ENCODE measurements at places on chromosomes 6 and 20. TPM values are rescaled to one million over a fixed set of nuclear protein-coding genes. Genes with fewer than 3 reads are reported as not detected.

- H3K36me3 ChIP-seq: no peaks in the 10 kb centered on the region
- no peaks in the 10 kb centered on the region for H3K27me3 ChIP-seq
- no peak overlapping the region for H3K4me3 ChIP-seq
- no peak for DNase-seq
These were observed 531.9 kb upstream of the MAN1A1 start for GRCh38 chr6:119881416-119881815.

GRCh38 chr6:23457321-23457720 lies 668.7 kb upstream of the NRSN1 start:
- H3K27me3 ChIP-seq: no peaks in the 10 kb centered on the region
- no peaks in the 10 kb centered on the region for H3K4me1 ChIP-seq
- H3K36me3 ChIP-seq: no peaks in the 10 kb centered on the region
- DNase-seq: no peak

DNA sequence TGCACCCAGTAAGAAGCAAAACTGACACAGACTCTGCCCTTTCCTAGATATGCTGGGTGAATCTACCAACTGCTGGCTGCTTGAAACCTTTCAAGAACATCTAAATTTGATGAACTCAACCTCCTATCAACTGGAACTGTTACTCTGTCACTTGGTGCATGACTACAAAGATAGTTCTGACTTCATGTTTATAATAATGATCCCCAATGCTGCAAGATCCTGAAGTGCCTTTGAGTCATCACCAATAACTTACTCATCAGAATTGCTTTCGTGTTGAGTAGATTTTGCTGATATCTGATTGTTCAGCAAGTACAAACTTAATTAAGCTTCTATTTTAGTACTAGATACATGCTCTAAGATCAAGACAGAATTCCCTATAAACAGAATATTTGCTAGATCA lies 100.2 kb upstream of the ARMC2 start:
- no peak overlapping the region for H3K4me3 ChIP-seq
- no peak overlapping the region for H3K27ac ChIP-seq
- no peaks in the 10 kb centered on the region for H3K27me3 ChIP-seq
- H3K4me1 ChIP-seq: no peaks in the 10 kb centered on the region

GRCh38 chr20:14828459-14828858 lies 491.0 kb upstream of the FLRT3 start:
- no peak overlapping the region for H3K27ac ChIP-seq
- no peaks in the 10 kb centered on the region for H3K36me3 ChIP-seq
- no peaks in the 10 kb centered on the region for H3K4me1 ChIP-seq
- DNase-seq: no peak
- no peak overlapping the region for H3K4me3 ChIP-seq

GRCh38 chr6:53086302-53086701 lies 21.1 kb downstream of the FBXO9 start:
- no peak overlapping the region for H3K4me3 ChIP-seq
- no peaks in the 10 kb centered on the region for H3K4me1 ChIP-seq
- no peaks in the 10 kb centered on the region for H3K27me3 ChIP-seq
- no peak overlapping the region for H3K27ac ChIP-seq

GRCh38 chr6:105994118-105994590 lies 92.0 kb upstream of the PRDM1 start:
- peak overlapping the region; percentile 45 for H3K4me3 ChIP-seq
- DNase-seq: peak; percentile 13
- H3K4me1 ChIP-seq: no peaks in the 10 kb centered on the region

DNA sequence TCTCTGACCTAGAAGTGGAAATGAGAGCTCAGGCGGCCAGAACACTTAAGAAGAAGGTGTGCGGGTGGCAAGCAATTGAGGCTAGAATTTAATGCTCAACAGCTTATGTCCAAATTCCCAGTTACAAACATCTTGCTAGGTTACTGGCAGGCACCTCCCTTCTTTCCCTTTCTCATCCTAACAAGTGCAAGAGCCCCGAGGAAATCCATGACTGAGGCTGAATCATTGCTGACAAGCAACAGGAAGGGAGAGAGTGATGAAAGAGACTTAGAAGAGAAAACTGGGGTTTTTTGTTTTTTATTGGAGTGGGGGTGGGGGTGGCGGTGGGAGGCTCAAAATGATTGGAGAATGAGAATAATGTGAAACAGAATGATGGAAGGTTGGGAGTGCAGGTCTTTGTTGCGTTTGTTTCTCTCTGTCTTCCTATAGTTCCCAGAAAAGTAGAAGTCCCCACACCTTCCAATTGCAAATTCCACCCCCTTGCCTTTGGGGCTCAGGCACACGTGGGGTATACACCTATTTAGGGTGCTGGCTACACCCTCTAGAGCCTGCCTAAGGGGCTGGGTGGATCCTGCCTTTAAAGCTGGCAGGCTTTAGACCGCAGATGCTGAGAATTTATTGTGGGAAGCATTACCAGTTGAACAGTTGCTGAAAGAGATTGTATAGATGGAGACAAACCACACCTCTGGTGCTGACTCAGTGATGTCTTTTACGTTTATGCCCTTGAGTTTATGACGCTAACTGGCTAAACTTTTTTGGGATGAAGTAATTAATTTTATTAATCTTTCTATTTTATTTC lies 1.4 kb downstream of the FAM83B start:
- no peaks in the 10 kb centered on the region for H3K4me1 ChIP-seq
- H3K27me3 ChIP-seq: no peaks in the 10 kb centered on the region
- DNase-seq: no peak
- H3K36me3 ChIP-seq: no peaks in the 10 kb centered on the region

GRCh38 chr6:98014442-98015201 lies 731.6 kb upstream of the MMS22L start:
- H3K36me3 ChIP-seq: no peaks in the 10 kb centered on the region
- no peak overlapping the region for H3K27ac ChIP-seq
- no peaks in the 10 kb centered on the region for H3K4me1 ChIP-seq
- no peak for DNase-seq
- no peaks in the 10 kb centered on the region for H3K27me3 ChIP-seq

DNA sequence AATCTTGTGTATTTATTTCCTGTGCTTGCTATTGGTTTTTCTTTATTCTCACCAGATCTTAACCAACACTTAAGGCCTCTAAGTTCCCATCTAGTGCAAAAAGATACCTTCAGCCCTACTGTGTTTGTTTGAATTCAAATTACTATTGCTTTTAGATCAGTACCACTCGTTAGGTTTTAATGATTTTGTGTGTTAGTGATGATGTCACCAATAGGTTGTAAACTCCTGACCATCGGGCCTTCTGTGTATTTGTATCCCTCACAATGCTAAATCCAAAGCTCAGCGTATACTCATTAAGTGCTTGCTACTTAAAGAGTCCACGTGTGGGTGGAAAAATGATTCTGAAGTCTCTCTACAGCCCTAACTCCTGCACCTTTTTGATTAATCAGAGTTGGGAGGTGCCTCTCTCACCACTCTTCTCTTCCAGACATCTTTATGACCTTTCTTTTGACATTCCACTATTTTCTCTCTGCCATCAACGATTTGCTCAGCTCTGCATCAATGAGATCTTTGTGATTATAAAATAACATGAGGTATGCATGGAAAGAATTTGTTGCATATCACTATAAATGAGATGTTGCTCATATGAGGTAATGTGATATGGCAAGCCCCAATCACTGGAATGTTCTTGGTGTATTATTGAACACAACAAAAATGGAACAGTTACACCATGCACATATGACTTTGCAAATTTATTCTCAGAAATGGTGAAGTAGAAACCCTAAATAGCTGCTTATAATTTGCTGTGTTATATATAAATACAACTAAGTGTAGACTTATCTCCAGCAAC lies 55.1 kb upstream of the LAMA2 start:
- H3K27ac ChIP-seq: no peak overlapping the region
- H3K4me3 ChIP-seq: no peak overlapping the region
- no peaks in the 10 kb centered on the region for H3K36me3 ChIP-seq
- H3K4me1 ChIP-seq: no peaks in the 10 kb centered on the region

DNA sequence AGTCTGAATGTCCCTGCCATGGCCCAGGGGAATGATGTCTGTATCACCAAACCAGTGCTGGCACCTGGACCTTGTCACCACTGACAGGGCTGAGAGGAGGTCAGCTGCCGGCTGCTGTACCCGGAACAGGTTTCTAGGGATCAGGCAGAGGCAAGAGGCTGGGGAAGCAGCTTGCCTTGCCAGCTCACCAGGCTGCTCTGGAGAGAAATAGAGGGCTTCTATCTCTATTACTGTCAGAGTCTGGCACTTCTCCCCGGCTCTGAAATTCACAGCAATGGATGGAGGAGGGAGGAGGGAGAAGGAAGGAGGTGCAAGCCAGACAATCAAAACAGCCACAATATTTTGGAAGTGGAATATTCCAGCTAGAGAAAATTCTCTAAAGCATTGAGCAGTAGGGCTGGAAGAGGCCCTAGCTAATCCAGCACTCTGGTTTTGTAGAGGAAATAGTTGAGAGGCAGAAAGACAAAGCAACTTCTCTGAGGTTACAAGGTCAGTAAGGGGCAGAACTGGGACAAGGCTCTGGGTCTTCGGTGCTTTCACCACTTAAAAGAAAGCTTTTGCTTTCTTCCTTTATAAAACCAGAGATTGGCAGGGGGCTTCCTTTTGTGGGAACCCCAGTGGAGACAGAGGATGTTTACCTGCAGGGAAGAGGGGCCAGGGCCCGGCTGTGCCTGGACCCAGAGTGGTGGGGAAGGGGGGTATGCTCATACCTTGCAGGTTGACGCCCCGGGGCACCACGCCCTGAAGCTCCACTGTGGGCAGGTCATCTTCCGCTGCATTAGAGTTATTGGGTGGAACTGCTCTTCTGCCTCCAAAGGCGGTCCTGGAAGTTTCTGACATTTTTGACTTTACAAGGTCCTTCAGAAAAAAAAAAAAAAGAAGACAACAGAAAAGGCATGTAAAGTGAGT lies 2.4 kb downstream of the F13A1 start:
- no peak overlapping the region for H3K4me3 ChIP-seq
- H3K27ac ChIP-seq: no peak overlapping the region
- DNase-seq: no peak
- peaks cover 9% of the 10 kb centered on the region for H3K4me1 ChIP-seq

FAM83C gene
- total RNA-seq: not detected
